ENCODE measurements at places on chromosomes 1 and 21. TPM values are rescaled to one million over a fixed set of nuclear protein-coding genes. Genes with fewer than 3 reads are reported as not detected.
A peak's percentile ranks its signal among the peaks of the same experiment; 100 is the strongest.

Gene CNTN2
- not detected for total RNA-seq

Gene SPRR2D
- not detected for total RNA-seq

Gene UBE2U
- not detected for total RNA-seq

Gene MTARC1
- 0.11 TPM for total RNA-seq

Gene ATP1A4
- 0.48 TPM for total RNA-seq

- no peak for ATAC-seq
Observed at GRCh38 chr1:29557701-29558600, 321.6 kb downstream of the PTPRU start.

GRCh38 chr1:4836574-4836973 lies 182.2 kb downstream of the AJAP1 start:
- no peak for ATAC-seq

- no peak for ATAC-seq
Observed at GRCh38 chr1:39107341-39108290, 81.5 kb downstream of the NDUFS5 start.

DNA sequence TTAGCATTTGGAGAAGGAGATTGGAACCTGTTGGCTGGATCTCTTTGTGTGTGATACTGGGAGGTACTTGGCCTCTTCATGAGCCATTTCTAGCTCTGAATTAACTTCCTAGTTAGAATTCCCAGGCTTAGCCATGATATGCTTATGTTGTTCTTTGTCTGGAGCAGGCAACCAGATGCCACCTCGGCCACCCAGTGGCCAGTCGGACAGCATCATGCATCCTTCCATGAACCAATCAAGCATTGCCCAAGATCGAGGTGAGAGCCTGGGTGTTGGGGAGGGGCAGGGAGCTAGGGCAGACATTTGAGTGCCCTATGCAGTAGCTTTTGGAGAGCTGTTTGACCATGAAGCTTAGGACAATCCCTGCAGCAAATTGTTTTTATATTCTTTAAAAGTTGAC lies 26.5 kb upstream of the PIGV start:
- no peak for ATAC-seq

DNA sequence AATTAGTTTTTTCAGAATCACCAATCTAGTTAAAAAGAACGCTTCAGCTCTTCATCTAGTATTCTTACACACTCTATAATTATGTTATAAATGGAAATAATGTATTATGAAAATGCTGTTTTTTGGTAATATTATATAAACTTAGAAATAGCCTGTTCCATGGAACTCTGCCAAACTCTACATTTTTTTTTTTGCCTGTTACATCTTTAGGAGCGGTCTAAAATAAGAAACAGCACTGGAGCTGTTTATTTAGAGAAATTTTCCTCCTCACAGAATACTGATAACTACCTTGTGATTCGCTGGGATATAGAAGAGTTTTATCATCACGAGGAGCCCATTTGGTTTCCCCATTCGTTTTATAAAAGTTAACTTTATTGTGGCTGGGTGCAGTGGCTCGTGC lies 58.5 kb downstream of the PKN2 start:
- ATAC-seq: no peak

DNA sequence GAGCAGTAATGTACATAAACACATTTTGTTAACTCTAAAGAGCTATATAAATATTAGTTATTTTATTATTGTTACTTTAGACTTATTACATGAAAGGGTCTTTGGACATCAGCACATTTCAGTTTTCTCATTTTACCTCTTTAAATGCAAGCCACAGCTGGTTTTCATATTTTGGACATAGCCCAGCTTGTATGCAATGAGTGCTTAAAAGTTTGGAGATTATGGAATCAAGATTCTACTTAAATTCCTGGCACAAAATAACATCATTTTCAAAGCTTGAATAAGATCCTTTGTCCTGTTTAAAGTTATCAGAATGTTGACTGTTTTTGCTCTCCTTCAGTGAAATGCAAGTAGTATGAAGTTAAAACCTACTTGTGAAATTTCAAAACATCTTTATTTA lies 15.5 kb upstream of the LEPR start:
- no peak for ATAC-seq

GRCh38 chr1:208303743-208304712 lies 59.8 kb upstream of the PLXNA2 start:
- ATAC-seq: no peak

GRCh38 chr21:18951271-18952038 lies 547.9 kb upstream of the TMPRSS15 start:
- no peak for ATAC-seq

GRCh38 chr1:23369335-23370013 lies at the start of gene ZNF436:
Gene ZNF436 (minus strand): TSS chr1:23369836. CDS start chr1:23368005, 1,831 bp downstream.
- no peak for ATAC-seq

DNA sequence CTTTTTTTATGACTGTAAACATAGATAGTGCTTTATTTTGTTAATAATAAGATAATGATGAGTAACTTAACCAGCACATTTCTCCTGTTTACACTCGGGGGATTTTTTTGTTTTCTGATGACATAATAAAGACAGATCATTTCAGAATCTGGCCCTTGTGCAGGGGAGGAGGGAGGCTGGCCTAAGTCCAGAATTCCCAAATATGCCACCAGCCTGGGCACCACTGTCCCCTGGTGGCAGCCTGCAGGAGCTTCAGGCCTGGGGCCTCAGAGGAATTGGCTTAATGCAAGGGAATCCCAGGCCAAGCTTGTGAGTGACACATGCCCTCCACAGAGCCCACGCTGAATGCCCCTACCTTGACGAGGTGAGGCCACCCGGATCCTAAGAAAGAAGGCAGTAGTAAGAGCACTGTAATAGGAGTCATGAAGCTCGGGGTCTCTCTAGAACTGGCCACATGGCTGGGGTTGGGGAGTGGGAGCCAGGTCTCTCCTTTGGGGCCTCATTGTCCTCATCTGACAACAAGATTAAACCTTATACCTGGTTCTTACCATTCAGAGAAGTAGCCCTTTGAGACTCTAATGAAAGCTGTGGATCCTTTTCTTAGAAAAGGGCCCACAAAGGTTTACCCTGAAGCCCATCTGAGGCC lies 24.1 kb downstream of the ETNK2 start:
- peak; percentile 40 for ATAC-seq

DNA sequence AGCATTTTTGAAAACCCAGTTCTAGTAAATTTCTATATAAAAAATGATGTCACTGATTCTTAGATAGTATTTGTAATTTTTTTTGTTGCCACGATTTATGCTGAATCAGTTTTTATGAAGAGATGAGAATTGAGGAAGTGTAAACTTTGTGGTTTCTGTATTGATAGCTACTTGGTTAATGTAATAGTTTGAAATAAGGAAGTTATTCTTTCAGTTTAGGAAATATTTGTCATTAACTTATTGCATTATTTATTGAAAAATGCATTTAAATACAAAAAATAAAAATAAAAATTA lies 97.8 kb downstream of the ZFYVE9 start:
- ATAC-seq: no peak

DNA sequence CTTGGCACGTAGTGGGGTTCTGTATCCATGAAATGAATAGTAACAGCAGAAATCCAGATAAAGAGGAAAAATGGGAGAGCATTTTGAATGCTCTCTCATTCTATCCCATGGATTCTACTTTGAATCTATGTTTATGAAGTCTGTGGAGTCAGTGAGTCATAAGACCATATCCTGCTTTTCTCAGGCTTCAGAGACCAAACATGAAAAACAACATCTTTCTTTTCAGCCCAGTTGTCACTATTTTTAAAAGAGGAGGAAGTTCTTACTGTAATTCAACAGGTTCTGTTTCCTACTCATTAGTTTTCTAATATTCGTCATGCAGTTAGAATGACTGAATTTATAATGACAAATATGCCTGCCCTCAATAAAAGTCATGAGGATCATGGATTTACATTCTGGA lies 39.4 kb upstream of the CD55 start:
- ATAC-seq: peak; percentile 18

DNA sequence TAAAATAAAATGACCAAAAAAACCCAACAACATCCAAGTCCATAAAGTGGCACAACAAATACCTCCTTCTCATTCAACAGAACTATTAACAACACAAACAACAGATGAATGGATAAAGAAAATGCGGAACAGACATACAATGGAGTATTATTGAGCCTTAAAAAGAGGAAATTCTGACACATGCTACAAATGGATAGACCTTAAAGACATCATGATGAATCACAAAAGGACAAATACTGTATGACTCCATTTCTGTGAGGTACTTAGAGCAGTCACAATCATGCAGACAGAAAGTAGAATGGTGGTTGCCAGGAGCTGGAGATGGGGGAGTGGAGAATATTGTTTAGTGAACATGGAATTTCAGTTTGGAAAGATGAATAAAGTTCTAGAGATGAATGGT lies 42.6 kb downstream of the EYA3 start:
- peak; percentile 61 for ATAC-seq

- ATAC-seq: no peak
Observed at GRCh38 chr1:195962051-195962450, 646.2 kb downstream of the KCNT2 start.

GRCh38 chr1:56645677-56646305 lies 677 bp downstream of the PRKAA2 start:
- no peak for ATAC-seq
